ENCODE measurements at places on chromosomes 16 and 17.

DNA sequence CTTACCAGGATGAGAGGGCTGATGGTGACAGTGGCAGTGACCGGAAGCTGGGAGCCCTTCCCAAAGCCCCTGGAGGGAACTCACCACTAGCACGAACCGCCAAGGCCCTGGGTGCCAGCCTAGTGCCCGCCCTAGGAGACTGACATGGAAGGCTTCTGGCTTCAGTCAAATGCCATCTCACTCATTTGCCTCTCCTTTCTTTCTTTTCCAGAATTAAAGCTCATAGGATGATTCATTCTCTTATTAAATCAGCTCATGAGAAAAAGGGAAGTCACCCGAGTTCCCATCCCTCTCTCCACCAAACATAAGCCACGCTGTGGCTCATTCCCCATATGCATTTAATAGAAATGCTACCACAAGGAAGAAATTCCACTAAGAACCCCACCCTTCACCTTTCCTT is 12.1 kb downstream of the CUEDC1 start:
- DNase-seq: peak; percentile 68

DNA sequence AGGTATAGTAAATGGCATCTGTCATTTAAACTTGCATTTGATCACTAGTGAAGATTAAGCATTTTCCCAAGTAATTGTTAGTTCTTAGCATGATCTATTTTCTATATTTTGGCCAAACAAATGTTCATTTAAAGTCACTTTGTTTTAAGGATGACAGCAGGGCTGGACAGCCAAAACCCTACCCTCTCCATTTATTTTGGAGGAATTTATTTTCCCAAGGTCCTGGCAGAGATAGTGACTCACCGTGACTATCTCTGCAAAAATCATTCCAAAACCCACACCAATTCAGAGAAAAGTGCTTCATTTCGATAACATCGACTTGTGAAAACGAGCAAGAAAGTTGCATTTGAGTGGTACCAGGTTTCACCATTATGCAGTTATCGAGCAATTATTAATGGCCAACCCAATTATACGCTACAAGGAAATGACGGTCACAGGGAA is 665 bp upstream of the AKAP1 start:
- DNase-seq: peak; percentile 32

GRCh38 chr17:13634021-13634420 is 32.3 kb upstream of the HS3ST3A1 start:
- no peak for DNase-seq

DNA sequence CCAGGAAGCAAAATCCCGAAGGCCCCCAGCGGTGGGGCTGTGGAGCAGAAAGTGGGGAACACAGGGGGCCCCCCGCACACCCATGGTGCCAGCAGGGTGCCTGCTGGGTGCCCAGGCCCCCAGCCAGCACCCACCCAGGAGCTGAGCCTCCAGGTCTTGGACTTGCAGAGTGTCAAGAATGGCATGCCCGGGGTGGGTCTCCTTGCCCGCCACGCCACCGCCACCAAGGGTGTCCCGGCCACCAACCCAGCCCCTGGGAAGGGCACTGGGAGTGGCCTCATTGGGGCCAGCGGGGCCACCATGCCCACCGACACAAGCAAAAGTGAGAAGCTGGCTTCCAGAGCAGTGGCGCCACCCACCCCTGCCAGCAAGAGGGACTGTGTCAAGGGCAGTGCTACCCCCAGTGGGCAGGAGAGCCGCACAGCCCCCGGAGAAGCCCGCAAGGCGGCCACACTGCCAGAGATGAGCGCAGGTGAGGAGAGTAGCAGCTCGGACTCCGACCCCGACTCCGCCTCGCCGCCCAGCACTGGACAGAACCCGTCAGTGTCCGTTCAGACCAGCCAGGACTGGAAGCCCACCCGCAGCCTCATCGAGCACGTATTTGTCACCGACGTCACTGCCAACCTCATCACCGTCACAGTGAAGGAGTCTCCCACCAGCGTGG is 6.5 kb downstream of the CBX2 start:
- DNase-seq: no peak

GRCh38 chr16:79263425-79263824 is 337.1 kb downstream of the MAF start:
- no peak for DNase-seq

- DNase-seq: no peak
These were observed 200.9 kb upstream of the N4BP1 start for GRCh38 chr16:48810803-48811453.

- peak; percentile 64 for DNase-seq
These were observed 3.4 kb upstream of the NSRP1 start for GRCh38 chr17:30113213-30113612.

Data from HFFc6 (cell line).